GM23338 (cell line): ENCODE measurements at places on chromosomes 3 and 15.

DNA sequence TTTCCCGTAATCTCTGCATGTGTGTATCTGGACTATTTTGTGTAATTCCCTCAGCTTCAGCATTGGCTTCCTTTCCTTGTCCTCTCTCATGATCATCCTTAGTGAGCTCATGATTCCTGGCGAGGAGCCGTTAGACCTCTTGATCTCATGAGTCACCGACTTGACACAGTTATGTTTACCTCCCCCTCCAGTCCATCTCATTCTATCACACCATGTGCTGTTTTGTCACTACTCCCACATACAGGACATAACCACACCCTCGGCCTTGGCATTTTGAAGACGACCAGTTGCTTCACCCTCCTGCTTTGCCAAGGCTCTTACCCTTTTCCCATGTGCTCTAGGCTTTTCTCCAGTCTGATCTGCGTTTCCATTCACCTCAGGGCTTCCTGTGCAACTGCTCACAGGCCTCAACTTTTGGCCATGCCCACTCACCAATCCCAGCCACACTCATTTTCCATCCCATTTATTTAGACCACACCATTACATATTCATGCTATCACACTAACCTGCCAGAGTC is 41.5 kb downstream of the CP start:
- H3K27me3 ChIP-seq = no peaks in the 10 kb centered on the region
- no peak for DNase-seq
- 0 out of 2 replicates have a peak, but pooled peaks cover 5% of the 10 kb centered on the region for H3K36me3 ChIP-seq
- H3K27ac ChIP-seq = no peak overlapping the region

GRCh38 chr3:72535772-72536171 is 312.5 kb downstream of the SHQ1 start:
- H3K4me1 ChIP-seq = 0 out of 2 replicates have a peak, but pooled peaks cover 6% of the 10 kb centered on the region
- no peak for DNase-seq
- no peak overlapping the region for H3K27ac ChIP-seq
- no peaks in the 10 kb centered on the region for H3K27me3 ChIP-seq

GRCh38 chr3:65575376-65575840 is 463.3 kb downstream of the MAGI1 start:
- no peak overlapping the region for H3K27ac ChIP-seq
- H3K27me3 ChIP-seq = no peaks in the 10 kb centered on the region
- peaks cover 8% of the 10 kb centered on the region for H3K4me1 ChIP-seq
- H3K36me3 ChIP-seq = no peaks in the 10 kb centered on the region
- H3K4me3 ChIP-seq = no peak overlapping the region
- no peak for DNase-seq

DNA sequence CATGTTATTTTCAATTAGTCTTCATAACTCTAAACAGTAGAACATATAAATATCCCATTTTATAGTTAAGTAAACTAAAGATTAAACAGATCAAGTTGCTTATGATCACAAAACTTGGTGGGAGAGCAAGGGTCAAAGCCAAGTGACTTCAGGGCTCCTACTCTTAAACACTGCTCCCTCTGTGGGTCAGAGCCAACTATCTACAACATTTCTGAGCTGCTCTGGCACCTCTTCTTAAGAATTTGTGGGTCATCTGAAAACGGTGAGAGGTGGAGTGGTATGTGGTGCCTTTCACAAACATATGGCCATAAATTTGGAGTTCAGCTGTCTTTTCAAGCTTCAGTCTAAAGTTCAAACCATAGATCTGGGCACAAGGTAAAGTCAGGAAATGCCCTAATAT is 10.9 kb downstream of the ATG3 start:
- H3K4me3 ChIP-seq = no peak overlapping the region
- H3K4me1 ChIP-seq = no peaks in the 10 kb centered on the region
- no peaks in the 10 kb centered on the region for H3K27me3 ChIP-seq
- peak; percentile 60 for DNase-seq

DNA sequence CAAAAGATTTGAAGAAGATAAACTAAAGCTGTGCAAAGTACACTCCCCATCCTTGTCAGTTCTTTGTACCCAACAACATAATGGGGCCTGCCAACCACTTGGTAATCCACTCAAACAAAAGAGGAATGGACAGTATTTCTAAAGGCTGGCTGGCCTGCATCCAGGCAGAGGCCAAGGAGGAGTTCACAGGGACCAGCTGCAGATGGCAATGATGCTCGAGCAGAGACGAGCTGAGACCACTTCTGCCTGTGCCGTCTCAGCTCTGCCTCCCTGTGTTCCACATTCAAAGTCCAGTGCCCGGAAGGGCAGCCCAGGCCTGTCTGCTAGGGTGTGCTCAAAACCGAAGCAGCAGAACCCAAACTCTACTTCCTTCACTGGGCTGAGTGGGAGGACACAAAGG is 14.3 kb downstream of the CXCR6 start:
- peaks cover 60% of the 10 kb centered on the region for H3K36me3 ChIP-seq
- no peak overlapping the region for H3K4me3 ChIP-seq
- DNase-seq = no peak
- no peaks in the 10 kb centered on the region for H3K27me3 ChIP-seq
- no peak overlapping the region for H3K27ac ChIP-seq
- no peaks in the 10 kb centered on the region for H3K4me1 ChIP-seq

DNA sequence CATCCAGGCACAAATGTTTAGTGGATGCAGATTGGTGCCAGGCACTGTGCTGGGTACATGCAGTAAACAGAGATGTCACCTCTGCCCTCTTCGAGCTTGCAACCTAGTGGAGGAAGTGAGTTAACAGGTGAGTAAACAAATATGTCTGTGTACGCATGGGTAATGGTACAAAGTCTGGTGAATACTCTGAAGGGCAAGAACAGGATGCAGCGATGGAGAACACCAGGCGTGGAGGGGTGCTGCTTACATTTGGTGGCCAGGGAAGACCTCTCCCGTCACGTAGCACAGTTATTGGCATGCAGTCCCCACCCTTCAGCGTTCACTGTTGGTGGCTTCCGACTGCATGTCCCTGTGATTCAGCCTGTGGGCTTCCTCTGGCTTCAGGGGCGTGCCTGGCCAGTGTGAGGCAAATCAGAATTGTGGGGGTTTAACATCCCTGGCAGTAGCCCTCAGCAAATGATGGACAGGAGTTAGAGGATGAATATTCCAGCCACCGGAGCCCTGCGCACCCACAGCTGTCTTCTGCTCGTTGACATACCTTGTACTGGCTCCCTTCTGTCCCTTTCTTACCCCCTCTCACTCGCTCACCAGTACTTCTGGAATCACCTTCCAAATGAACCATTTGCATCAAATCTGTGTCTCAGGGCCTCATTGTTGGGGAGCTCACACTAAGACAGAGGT is 9.1 kb upstream of the HDAC11 start:
- H3K27me3 ChIP-seq = no peaks in the 10 kb centered on the region
- peaks cover 21% of the 10 kb centered on the region for H3K4me1 ChIP-seq
- H3K4me3 ChIP-seq = no peak overlapping the region
- H3K27ac ChIP-seq = no peak overlapping the region

DNA sequence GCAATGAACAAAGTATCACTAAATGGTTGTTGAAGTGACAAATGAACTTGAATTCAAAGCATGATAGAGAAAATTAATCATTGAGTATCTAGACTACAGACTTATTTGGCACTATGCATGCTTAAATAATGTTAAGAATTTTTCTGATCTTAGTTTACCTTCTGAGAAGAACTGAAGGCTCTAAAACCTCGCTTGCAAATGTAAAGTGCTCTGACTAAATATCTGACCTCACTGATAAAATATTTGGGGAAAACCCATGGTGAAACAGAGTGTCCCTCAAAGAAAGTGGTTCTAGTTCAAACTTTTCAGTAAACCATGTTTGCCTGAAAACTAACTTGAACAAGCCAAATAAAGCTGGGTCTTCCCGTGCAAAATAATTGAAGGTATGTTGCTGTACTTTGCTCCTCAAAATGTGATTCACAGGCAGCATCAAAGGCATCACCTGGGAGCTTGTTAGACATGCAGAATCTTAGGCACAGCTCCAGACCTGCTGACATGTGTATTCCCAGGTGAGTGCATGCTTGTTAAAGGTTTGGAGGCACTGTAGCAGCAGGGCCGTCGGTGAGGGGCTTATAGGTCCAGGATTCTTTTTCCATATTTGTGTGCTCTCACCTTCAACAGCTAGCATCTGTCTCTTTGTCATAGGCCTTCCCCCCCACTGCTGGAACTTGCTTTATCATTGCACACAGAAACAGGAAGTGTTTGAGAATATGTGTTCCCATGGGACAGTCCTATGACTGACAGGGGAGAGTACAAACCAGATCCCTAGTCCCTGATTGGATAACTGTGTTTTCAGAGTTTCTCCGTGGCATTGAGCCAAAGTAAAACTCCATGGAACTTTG is 524.2 kb upstream of the LMCD1 start:
- no peak overlapping the region for H3K4me3 ChIP-seq
- DNase-seq = no peak
- H3K27ac ChIP-seq = no peak overlapping the region
- no peaks in the 10 kb centered on the region for H3K27me3 ChIP-seq

DNA sequence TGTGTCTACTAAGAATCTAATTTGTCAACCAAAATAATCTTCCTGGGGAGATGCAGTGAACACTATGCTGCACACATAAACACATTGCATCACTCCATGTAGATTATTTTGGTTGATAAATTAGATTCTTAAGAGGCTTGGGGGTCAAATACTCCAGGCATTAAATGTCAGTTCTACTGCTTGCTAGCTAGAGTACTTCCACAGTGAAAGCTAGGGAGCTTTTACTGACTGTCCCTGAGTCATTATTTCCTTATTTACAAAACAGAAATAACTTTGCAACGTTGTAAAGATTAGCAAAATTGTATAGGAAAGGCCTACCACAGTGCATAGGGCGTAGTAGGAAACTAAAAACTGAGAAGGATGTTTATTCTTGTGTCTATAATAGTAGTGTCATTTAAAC is 12.9 kb upstream of the TMC3 start:
- DNase-seq = no peak
- H3K4me3 ChIP-seq = no peak overlapping the region
- H3K27ac ChIP-seq = no peak overlapping the region
- H3K36me3 ChIP-seq = no peaks in the 10 kb centered on the region

GRCh38 chr15:50906954-50907600 is 1.4 kb upstream of the AP4E1 start:
- DNase-seq = no peak
- H3K27me3 ChIP-seq = no peaks in the 10 kb centered on the region
- peaks cover 5% of the 10 kb centered on the region; the same call in 1 of the 2 replicates for H3K36me3 ChIP-seq
- peak overlapping the region; percentile 94 for H3K4me3 ChIP-seq
- H3K4me1 ChIP-seq = no peaks in the 10 kb centered on the region; the same call in 1 of the 2 replicates
- no peak overlapping the region for H3K27ac ChIP-seq

- H3K36me3 ChIP-seq = no peaks in the 10 kb centered on the region
- peak; percentile 77 for DNase-seq
- H3K4me1 ChIP-seq = peaks cover 29% of the 10 kb centered on the region
- no peaks in the 10 kb centered on the region for H3K27me3 ChIP-seq
- H3K27ac ChIP-seq = peak overlapping the region; percentile 93
Measured at GRCh38 chr3:27666272-27666671, 55.9 kb downstream of the EOMES start.

DNA sequence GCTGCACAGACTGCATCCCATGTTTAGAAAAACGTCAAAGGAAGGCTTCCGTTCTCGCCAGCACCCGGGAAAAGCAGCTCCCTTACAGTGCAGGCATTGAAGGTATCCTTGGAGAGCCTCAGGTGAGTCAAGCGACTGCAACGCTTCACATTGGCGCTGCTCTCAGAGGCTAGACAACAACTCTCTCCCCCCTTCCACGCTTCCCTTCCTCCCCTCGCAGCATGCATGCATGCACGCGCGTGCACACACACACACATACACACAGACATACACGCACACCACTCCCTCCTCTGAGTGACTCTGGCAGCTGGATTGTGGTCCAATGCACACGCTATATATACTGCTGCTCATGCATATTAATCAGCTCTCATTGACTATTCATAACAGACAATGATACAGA is 191.1 kb downstream of the PDZRN3 start:
- no peaks in the 10 kb centered on the region for H3K36me3 ChIP-seq
- no peak for DNase-seq
- H3K27ac ChIP-seq = peak overlapping the region; percentile 30; the same call in 1 of the 2 replicates
- no peaks in the 10 kb centered on the region for H3K27me3 ChIP-seq
- H3K4me3 ChIP-seq = no peak overlapping the region

DNA sequence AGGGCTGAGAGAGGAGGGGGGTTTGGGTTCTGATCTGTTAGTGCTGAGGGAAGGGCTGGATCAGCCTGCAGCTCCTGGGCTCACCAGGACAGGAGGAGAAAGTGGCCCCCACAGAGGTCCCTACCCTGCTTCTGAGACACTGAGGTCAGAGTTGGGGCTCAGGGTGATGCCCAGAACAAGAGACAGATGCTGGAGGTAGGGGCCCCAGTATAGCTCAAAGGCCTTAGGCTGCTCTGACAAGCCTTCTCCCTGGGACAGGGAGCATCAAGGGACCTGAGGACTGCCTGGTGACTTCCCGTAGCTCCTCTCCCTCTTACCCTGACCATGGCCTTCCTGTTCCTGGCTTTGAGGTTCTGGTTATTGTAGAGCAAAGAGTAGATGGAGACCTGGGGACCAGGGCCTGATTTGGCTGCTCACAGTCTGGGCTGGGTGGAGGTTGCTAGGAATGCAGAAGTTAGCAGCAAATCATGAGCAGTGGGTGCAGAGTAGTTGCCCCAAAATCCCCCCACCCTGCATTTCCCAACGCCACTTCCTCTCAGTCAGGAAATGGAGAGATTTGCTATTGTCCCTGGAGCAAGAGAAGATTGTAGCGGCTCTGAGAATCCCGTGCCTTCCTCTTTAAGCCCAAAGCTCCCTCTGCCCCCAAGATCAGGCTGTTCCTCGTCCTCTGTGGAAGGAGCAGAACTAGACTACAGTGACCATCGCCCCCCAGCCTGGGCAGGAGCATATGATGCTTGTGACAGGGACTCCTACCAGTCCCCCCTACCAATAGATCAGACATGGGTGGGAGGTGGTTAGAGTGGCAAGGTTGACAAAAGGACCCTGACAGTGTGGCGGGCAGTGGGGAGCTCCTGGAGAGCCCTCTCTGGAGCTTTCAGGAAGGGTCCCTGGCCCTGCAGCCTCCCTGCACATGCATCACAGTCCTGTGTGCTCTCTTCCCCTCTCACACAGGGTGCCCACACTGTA is 47.4 kb upstream of the SEC22A start:
- no peaks in the 10 kb centered on the region for H3K27me3 ChIP-seq
- DNase-seq = no peak
- no peak overlapping the region for H3K27ac ChIP-seq
- no peaks in the 10 kb centered on the region for H3K4me1 ChIP-seq
- no peaks in the 10 kb centered on the region; the same call in 1 of the 2 replicates for H3K36me3 ChIP-seq

GRCh38 chr15:43095708-43096347 is 10.0 kb downstream of the UBR1 start:
- no peaks in the 10 kb centered on the region for H3K36me3 ChIP-seq
- H3K27me3 ChIP-seq = no peaks in the 10 kb centered on the region
- DNase-seq = no peak
- H3K4me3 ChIP-seq = no peak overlapping the region
- no peak overlapping the region for H3K27ac ChIP-seq
